Activated CD4-positive, alpha-beta T cell treated with anti-CD3 and anti-CD28 coated beads, Interleukin-2, amount 10 ng/mL, durations not matched to agents 24 days and 14 days (primary cell): ENCODE measurements at places on chromosomes 6 and 20. TPM values are rescaled to one million over a fixed set of nuclear protein-coding genes. Genes with fewer than 3 reads are reported as not detected.

The KCNK16 gene
- not detected in 2 replicates for total RNA-seq

The CTCFL gene
- total RNA-seq = not detected in 2 replicates

The GRM1 gene
- total RNA-seq = not detected in 2 replicates

The BCAS1 gene
- not detected in 2 replicates for total RNA-seq

The RIPOR3 gene
- not detected in 2 replicates for total RNA-seq

The TEAD3 gene
- 1.7 and 2.2 TPM in 2 replicates for total RNA-seq

The HLA-DQA2 gene
- 0.45 and 0.65 TPM in 2 replicates for total RNA-seq

The LGSN gene
- total RNA-seq = not detected in 2 replicates

The HLA-DRB1 gene
- 14.2 and 15.0 TPM in 2 replicates for total RNA-seq

The PNLDC1 gene
- 0.40 and 0.97 TPM in 2 replicates for total RNA-seq

The SLCO4A1 gene
- 57.8 and 67.3 TPM in 2 replicates for total RNA-seq
